ENCODE measurements at places on chromosomes 16 and 17.

DNA sequence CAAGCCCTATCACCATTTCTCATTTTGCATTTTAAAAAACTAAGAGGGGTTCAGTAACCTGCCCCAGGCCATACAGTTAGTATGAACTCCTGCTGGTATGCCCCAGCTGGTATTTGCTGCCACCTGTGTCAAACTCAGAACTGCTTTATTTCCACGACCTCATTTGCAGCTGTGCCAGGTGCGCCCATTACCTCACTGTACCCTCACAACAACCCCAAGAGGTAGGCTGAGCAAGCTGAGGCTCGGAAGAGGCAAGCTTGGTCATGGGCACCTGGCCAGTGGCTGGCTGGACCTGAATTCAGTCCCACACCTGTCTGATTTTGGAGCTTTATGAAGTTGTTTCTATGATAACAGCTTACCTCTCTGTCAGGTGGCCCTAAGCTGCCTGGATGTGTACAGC, 7.6 kb downstream of the EPN2 start:
- no peak for DNase-seq

DNA sequence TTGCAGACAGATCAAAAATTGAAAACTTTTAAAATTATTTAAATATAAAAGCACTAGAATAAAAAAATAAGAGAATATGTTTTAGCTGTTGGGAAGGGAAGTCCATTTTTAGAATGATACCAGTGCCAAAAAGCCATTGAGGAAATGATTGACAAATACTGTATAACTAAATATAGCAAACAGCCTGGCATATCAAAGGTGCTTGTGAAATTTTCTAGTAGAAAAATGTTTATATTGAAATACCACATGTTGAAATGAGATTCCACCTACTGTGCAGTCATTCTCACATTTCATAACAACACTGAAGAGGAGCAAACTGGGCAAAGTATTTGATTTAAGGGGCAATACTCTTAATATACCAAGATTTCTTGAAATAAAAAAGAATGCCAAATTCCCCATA, 183.5 kb downstream of the PHKB start:
- no peak for DNase-seq

DNA sequence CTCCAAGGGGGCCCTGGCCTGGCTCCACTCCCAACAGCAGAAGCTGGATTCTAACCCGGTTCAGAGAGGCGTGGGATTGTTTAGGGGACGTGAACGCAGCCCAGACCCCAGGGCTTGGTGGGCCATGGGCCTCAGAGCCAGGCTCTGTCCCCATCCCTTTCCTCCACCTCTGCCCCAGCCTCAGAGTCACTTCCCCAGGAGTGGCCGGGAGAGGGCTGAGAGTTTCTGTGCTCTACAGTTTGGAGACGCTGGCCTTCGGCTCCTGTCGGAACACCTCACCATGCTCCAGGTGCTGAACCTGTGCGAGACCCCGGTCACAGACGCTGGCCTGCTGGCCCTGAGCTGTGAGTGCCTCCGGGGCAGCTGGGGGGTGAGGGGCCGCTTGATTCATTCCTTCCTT, 73.8 kb upstream of the PLCG2 start:
- DNase-seq = no peak

GRCh38 chr17:16534236-16534635, 34.8 kb downstream of the ZNF287 start:
- DNase-seq = no peak

DNA sequence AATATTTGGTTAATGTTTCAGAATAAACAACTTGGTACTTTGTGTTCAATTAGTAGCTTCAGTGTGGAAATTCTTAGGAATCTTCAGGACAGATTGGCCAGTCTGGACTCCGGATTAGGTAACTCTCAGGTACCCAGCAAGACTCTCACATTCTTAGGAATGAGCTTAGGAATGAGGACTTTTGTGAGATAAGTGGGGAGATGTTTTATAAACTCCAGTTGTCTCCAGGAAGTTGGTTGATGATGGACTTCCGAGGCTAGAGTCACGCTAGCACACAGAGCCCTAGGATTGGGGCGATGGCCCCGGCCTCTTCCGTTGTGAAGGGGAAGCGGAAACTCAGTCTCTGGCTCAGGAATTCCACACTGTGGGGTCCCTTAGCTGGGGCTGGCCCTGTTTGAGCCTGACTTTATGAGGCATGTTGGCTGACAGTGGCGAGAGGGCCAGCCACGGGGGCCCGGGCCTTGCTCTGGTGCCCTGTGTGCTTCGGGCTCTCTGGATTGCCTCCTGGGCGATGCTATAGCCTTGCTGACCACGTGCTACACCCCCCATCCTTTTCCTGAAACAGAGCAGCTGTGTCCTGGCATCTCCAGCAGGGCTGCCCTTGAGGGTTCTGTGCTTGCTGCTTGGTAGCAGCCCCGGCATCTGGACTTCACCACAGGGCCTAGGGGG, 32.4 kb downstream of the RAB11FIP3 start:
- DNase-seq = no peak

GRCh38 chr16:55273959-55274358, 50.0 kb upstream of the IRX6 start:
- no peak for DNase-seq

- DNase-seq = no peak
Measured at GRCh38 chr16:87358250-87358649, 25.3 kb downstream of the FBXO31 start.

DNA sequence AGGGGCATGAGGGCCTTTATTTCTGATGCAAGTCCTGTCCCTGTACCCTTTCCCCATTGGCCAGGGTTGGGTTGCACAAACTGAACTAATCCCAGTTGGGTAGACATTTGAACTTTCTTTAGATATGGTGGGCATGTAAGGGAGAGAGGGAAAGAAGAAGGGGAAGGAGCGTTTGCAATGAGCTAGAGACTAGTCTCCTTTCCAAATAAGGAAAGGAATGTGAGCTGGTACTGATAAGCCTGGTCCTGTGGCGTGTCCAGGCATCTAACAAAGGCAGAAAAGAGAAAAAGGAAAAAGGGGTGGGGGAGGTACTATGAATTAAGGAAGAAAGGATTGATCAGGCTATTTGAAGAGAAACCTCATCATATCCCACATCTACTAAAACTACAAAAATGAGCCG, 20.3 kb downstream of the CHMP6 start:
- no peak for DNase-seq

DNA sequence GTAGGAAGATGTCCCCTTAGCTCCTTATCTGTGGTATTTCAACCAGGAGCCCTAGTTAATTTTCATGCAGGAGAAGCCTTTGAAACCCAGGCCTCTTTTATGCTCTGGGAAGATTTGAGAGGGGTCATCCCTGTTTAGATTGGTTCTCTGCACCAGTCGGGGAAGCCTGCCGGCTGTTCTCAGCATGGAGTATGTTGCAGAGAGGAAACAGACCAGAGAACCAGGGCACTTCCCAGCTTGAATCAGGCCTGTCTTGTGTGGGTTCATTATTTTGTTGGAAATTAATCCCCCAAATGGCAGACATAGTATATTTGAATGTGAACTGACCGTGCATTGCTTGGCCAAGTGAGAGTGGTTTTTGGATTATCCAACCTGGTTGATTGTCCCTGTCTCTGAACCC, 1082.1 kb upstream of the RBFOX1 start:
- no peak for DNase-seq

DNA sequence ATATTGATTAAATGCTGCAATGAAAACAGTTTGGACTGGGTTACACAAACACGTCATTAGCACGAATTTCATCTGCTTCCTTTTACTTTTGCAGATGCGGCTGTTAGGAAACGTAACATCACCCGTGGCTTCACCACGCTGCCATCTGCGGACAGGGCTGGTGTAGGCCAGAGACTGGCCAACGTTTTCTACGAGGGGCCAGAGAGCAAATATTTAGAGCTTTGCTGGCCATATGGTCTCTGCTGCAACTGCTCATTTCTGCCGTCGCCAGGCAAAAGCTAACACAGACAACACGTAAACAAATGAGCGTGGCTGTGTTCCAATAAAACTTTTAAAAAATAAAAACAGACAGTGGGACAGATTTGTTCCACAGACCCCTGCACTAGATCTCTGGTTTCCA, 96.6 kb downstream of the ENGASE start:
- DNase-seq = no peak

DNA sequence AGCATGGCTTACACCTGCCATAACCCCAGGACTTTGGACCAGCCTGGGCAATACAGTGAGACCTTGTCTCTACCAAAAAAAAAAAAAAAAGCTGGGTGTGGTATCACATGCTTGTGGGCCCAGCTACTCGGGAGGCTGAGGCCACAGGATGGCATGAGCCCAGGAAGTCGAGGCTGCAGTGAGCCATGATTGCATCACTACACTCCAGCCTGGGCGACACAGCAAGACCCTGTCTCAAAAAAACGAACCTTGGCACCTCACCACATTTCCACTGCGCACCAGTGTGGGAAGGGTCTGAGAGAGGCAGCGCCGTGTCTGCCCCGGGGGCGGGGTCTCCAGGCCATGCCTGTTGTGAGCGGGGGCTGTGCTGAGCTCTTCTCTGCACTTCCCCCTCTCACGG, 6.3 kb downstream of the ACSF3 start:
- DNase-seq = no peak

GRCh38 chr17:76371656-76372628, 12.5 kb upstream of the SPHK1 start:
- DNase-seq = no peak

GRCh38 chr16:88651276-88651988, 579 bp upstream of the CYBA start:
- DNase-seq = peak; percentile 50

DNA sequence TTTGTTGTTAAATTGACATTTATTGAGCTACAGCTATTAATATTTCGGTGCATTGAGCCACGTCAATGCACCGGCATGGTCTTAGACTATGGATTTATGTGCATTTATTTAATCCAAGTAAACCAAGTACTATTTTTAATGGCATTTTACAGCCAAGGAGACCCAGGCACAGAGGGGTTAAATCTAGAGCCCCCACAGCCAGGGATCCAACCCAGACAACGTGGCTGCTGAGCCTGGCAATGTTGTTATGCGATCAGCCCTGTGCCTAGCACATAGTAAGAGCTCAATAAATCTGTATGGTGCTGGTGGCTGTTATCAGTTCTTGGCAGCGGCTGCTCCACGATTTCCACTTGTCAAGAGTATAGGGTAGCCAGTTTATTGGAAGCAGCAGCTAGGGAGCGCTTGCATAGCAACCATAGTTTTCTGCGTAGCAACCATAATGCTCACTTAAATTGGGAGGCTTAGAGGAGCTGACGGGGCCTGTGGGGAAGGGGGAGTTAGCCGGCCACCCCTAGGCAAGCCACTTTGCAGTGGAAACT, 541 bp upstream of the RBBP6 start:
- DNase-seq = no peak
